Ovary (tissue), 10 donors: ENCODE measurements at places on chromosomes 5 and 9. TPM values are rescaled to one million over a fixed set of nuclear protein-coding genes. Genes with fewer than 3 reads are reported as not detected.

GRCh38 chr5:168947212-168947868, 353.6 kb downstream of the SLIT3 start:
- no peaks in the 10 kb centered on the region for H3K27me3 ChIP-seq
- no peaks in the 10 kb centered on the region for H3K4me1 ChIP-seq
- no peak for DNase-seq
- no peak overlapping the region for H3K27ac ChIP-seq

DNA sequence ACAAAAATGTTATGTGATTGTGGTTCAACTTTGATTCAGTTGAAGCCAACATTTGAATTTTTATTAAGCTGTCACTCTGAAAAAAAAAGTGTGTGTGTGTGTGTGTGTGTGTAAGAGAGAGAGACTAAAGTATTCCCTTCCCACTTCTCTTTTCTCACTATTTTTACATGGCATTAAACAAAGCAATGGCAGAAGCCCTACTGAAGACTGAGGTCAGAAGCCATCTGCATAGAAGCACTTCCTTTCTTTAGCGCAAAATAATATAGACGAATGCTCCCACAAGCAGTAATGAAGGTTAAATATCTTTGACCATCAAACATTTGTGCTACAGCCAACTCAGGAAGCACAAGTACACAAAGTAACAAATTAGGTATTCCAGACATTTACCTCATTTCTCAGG, 540.5 kb downstream of the KCTD16 start:
- no peaks in the 10 kb centered on the region for H3K36me3 ChIP-seq
- no peak overlapping the region for H3K4me3 ChIP-seq
- no peaks in the 10 kb centered on the region for H3K27me3 ChIP-seq
- no peak for DNase-seq
- no peak overlapping the region for H3K27ac ChIP-seq

GRCh38 chr9:7123743-7124142, 366.0 kb downstream of the KDM4C start:
- H3K27ac ChIP-seq, result no peak overlapping the region
- H3K36me3 ChIP-seq, result no peaks in the 10 kb centered on the region
- H3K4me3 ChIP-seq, result no peak overlapping the region
- DNase-seq, result no peak
- H3K4me1 ChIP-seq, result no peaks in the 10 kb centered on the region

DNA sequence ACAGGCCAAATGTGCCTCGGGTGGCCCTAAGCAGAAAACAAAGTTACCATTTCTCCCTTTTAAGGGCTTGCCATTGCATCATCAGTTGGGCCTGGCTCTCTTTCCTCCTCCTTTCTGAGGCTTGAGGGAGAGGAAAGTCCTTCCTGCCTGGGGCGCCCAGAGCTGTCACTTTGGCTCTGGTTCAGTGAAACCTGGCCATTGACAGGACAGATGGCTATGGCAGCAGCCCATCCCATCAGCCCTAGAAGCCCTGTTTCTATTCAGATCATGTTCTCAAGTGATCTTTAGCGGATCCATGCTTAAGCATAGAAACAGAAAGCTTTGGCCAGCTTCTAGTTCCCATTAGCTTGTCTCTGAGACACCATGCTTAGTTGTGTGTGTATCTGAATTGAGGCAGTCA, 293.4 kb downstream of the YTHDC2 start:
- no peaks in the 10 kb centered on the region for H3K36me3 ChIP-seq
- peak; percentile 30 for DNase-seq
- peaks cover 2% of the 10 kb centered on the region for H3K4me1 ChIP-seq
- no peak overlapping the region for H3K4me3 ChIP-seq
- H3K27ac ChIP-seq, result peak overlapping the region; percentile 27
- H3K27me3 ChIP-seq, result no peaks in the 10 kb centered on the region

- H3K4me1 ChIP-seq, result no peaks in the 10 kb centered on the region
- no peaks in the 10 kb centered on the region for H3K36me3 ChIP-seq
- no peak overlapping the region for H3K27ac ChIP-seq
- no peaks in the 10 kb centered on the region for H3K27me3 ChIP-seq
- DNase-seq, result no peak
Measured at GRCh38 chr5:166267907-166268306, 2023.5 kb upstream of the WWC1 start.

GRCh38 chr5:163910226-163910625, 404.8 kb downstream of the MAT2B start:
- H3K4me3 ChIP-seq, result no peak overlapping the region
- no peaks in the 10 kb centered on the region for H3K27me3 ChIP-seq

GRCh38 chr9:105067895-105068580, 140.1 kb upstream of the ABCA1 start:
- peaks cover 12% of the 10 kb centered on the region for H3K4me1 ChIP-seq
- no peaks in the 10 kb centered on the region for H3K27me3 ChIP-seq
- DNase-seq, result no peak
- H3K36me3 ChIP-seq, result no peaks in the 10 kb centered on the region

DNA sequence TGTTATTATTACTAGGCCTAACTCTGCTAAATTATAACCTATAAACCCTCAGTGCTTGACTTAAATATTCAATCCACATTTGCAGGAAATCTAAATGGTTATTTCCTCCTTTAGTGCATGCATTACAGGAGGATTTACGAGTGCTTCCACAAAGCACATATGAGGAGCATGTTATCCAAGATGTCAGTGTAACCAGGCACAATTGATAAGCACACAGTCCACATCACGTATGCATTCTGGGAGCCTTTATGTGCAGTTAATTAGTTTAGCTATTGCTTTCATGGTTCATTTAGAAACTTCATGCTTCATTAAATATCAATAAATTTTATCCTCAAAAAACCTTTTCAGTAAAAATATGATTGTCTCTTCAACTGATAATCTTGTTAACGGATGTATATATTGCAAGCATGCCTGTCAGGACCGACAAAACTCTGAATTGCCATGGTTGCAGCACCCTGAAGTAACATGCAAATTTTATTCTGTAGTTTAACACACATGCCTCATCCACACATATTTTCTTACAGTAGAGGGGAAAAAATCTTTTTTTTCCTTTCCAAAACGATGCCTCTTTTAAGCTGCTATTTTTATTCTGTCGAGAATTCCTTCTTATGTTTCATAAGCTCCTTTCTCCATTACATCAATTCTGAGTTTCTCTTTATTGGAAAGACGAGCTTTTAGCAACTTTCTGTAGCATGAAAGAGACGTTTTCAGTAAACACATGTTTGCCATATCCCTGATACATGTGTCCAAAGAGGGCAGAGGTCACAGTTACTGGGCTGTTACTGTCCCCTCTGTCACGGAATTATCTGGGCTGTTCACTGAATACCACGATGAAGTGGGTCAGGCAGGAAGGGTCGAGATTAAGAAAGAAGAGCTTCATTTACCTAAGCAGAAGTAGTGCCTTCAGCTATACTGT, 142.0 kb downstream of the GLIS3 start:
- H3K27me3 ChIP-seq, result no peaks in the 10 kb centered on the region
- DNase-seq, result no peak
- no peak overlapping the region for H3K27ac ChIP-seq

DNA sequence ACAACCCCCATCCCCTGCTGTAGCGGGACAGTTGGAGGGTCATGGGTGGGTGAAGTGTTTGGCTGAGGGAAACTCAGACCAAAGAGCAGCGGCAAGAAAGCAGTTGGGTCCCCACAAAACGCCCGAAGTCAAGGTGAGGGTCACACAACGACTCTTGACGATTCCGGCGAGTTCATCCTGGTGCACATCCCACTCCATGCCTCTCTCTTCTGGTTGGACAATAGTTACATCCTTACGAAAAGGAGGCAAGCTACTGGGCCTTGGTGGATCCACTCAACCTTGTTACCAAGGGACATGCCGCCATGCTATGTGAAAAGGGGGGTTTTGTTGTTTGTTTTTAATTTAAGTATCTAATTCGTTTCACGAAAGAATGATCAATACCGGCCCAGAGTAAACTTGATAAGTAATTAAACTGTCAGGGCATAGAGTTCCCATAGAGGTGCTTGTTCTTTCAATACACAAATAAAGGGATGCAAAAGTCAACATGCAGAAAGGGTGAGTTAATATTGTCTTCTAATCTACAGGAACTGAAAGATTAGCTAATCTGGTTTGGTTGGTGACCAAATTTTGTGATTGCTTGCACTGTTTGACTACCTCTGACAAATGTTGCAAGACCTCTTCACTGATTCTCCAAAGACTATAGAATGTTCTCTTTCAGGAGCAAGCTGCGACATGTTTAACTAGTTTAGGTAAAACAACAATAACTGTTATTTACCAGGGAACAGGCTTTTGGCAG, 732 bp upstream of the SMIM15 start:
- H3K4me3 ChIP-seq, result peak overlapping the region; percentile 83

- H3K4me1 ChIP-seq, result peaks cover 5% of the 10 kb centered on the region
- DNase-seq, result no peak
- no peak overlapping the region for H3K27ac ChIP-seq
- H3K4me3 ChIP-seq, result no peak overlapping the region
- no peaks in the 10 kb centered on the region for H3K36me3 ChIP-seq
- no peaks in the 10 kb centered on the region for H3K27me3 ChIP-seq
Measured at GRCh38 chr5:122877518-122877917, 32.1 kb downstream of the SNX24 start.

DNA sequence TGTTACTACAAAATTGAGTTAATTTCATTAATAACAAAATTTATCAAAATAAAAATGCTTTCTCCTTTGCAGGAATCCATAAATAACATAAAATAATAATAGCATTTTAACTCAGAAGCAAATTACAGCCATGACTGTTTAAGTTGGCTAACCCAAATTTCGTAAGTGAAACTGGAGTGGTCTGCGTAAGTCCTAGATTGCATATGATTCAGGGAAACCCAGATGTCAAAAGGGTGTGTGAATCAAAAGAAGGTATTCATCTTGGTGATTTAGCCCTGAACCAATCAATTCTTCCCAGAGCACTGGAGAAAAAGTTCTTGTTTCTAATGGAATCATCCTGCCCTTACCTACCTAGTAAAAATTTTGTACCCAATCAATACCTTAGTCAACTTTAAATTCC, 547.6 kb downstream of the RAB3C start:
- DNase-seq, result no peak
- H3K27me3 ChIP-seq, result no peaks in the 10 kb centered on the region
- no peaks in the 10 kb centered on the region for H3K36me3 ChIP-seq
- H3K4me1 ChIP-seq, result no peaks in the 10 kb centered on the region
- no peak overlapping the region for H3K27ac ChIP-seq

DNA sequence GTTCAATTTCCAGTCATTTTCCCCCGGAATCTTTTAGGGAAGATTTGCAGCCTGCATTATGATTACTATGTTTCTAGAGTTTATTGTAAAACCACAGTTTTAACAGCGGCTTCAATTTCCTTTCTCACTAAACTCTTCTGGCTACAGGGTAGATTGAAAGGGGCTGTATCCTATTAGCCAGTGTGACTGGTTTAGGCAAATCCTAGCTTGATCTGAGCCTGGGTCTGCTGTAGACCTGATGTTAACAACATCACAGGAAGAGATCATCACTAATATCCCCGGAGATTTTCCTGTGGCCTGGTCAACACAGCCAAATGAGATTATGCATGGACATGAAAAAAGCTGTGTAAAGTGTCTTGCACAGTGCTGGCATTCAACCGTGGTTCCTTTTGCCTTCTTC, 33.4 kb downstream of the STOM start:
- no peaks in the 10 kb centered on the region for H3K36me3 ChIP-seq
- H3K4me3 ChIP-seq, result no peak overlapping the region
- DNase-seq, result no peak
- H3K27me3 ChIP-seq, result no peaks in the 10 kb centered on the region

DNA sequence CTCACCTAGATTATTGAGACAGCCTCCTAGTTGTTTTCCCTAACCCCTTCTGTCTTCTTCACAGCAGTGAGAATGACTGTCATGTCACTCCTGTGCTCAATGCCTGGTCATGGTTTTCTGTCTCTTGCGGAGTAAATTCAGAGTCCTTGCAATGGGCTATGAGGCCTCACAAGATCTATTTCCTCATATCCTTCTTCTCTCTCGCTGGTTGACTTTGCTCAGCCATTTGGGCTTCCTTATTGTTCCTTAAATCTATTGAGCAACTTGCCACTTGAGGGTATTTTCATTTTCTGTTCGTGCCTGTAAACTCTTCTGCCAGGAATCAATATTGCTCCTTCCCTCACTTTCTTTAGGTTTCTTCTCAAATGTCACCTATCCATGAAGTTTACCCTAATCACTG, 9.0 kb downstream of the PPP3R2 start:
- H3K4me3 ChIP-seq, result no peak overlapping the region
- no peaks in the 10 kb centered on the region for H3K4me1 ChIP-seq
- no peak for DNase-seq
- H3K36me3 ChIP-seq, result no peaks in the 10 kb centered on the region

DNA sequence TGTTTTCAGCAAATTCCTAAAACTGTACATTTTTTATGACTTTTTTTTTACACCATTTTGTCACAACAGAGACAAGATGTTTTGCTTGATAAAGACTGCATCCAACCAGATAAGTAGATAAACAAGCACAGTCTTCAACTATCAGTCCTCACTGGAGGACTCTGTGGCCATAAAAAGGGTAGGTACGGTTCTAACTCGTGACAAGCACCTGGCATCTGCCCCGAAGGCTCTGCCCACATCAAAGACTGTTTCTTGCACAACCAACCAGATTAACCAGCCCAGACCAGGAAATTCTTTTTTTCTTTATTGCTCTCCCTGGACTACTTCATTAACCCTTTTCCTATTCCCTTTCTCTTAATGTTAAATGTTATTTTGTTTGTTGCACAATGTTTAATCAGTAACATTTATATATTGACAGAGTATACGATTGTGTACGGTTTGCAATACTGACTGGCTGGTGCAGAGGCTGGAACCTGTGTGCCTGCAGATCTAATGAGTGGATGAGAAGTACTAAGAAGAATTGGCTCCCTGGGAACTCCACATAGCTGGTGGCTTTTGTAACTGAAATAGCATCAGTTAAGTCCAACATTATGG, 74.1 kb downstream of the SERINC5 start:
- no peaks in the 10 kb centered on the region for H3K27me3 ChIP-seq
- no peaks in the 10 kb centered on the region for H3K36me3 ChIP-seq
- DNase-seq, result no peak
- H3K4me3 ChIP-seq, result no peak overlapping the region
- H3K27ac ChIP-seq, result no peak overlapping the region
- peaks cover 11% of the 10 kb centered on the region for H3K4me1 ChIP-seq

DNA sequence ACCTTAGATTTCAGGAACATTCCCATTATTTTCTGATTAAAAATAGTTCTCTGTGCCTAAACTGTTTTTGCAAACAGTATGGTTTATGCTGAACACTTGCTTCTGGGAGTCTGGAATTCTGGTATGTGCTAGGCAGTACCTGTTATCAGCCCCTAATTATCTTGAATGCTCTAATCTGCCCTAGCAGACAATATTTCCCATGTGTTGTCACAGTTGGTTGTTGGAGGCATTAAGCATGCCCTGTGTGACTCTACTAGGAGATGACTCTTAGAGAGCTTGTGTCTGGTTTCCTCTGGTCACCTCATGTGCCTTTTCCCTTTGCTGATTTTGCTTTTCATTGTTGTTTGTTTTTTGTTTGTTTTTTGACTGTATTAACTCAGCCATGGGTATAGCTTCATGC, 36.6 kb downstream of the UHRF2 start:
- no peak overlapping the region for H3K27ac ChIP-seq
- H3K4me3 ChIP-seq, result no peak overlapping the region
- H3K36me3 ChIP-seq, result no peaks in the 10 kb centered on the region
- peaks cover 6% of the 10 kb centered on the region for H3K4me1 ChIP-seq
- H3K27me3 ChIP-seq, result no peaks in the 10 kb centered on the region
- DNase-seq, result no peak

GRCh38 chr5:122849771-122850170, 4.4 kb downstream of the SNX24 start:
- H3K27ac ChIP-seq, result no peak overlapping the region
- no peaks in the 10 kb centered on the region for H3K27me3 ChIP-seq
- no peak for DNase-seq
- H3K36me3 ChIP-seq, result no peaks in the 10 kb centered on the region
- peaks cover 2% of the 10 kb centered on the region for H3K4me1 ChIP-seq
- no peak overlapping the region for H3K4me3 ChIP-seq

IFNA21 gene
- total RNA-seq, result not detected

GGTA1 gene
- 1.1 TPM for total RNA-seq

MARCOL gene
- total RNA-seq, result 0.20 TPM

HINT1 gene
- 199 TPM for total RNA-seq

CLIC3 gene
- 6.5 TPM for total RNA-seq

GRHPR gene
- total RNA-seq, result 138 TPM

ELAVL2 gene
- 1.7 TPM for total RNA-seq
